ENCODE measurements at places on chromosomes 16 and 17.

- no peak for DNase-seq
Measured at GRCh38 chr17:77210331-77210730, 69.6 kb downstream of the SEC14L1 start.

DNA sequence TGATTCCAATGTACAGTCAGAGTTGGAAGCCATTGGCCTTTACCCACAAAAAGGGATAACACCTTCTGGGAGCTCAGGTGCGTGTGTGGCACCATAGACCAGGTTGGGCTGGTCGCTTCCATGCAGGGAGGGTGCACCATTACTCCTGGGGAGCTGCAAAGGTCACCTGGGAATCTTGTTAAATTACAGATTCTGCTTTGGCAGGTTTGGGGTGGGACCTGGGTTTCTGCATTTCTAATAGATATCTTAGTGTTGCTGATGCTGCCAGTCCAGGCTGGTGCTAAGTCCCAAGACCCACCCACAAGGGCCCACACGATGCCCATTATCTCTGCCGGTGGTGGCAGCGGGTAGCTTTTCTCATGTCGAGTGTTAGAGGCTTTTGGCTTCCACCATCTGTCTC, 148.3 kb upstream of the CACNG5 start:
- DNase-seq = no peak

- DNase-seq = no peak
Measured at GRCh38 chr16:84040823-84041820, 1.5 kb downstream of the SLC38A8 start.

GRCh38 chr17:28968914-28969295, 17.6 kb upstream of the PHF12 start:
- DNase-seq = no peak

GRCh38 chr17:10614536-10615155, 42.5 kb downstream of the MYH3 start:
- no peak for DNase-seq

DNA sequence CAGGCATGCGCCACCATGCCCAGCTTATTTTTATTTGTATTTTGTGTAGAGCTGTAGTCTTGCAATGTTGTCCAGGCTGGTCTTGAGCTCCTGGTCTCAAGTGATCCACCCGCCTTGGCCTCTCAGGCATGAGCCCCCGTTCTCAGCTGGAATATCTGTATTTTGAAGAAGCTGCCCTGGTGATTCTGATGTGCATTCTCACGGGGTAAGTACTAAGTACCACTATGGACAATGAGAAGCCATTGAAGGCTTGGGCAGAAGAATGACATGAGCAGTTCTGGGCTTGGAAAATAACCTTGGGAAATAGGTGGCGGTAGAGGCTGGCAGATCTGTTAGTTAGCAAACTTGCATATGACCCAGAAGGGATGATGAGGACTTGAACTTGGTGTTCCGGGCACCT, 15.6 kb upstream of the NKD1 start:
- no peak for DNase-seq

DNA sequence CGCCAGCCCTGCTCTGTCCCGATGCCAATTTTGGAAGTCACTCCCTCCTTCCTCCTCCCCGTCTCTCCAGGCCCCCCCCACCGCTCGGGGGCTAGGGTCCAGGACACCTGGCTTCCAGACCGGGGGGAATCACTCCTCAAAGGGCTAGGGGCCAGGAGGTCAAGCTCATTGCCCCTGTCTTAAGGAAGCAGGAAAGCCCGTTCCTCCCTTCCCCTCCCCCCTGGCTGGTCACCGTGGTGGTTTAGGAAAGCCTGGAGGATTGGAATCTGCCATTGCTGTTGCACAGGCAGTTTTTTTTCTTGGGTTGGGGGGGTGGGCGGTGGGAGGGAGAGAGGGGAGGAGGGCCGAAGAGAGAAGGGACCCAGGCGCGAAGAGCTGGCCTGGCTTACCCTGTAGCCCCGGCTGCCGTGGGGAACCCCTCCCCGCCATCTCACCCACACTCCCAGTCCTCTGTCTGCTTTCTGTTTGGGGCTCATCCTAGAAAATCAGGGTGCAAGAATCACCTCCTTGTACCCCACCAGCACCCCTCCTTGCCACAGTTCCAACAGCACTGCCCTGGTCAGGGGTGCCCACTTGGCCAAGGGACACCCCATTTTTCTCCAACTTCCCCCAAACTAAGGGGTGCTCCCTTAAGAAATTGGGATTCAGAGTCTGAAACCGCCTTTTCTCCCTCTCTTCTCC, 2.9 kb upstream of the BCL6B start:
- DNase-seq = no peak

- DNase-seq = no peak
Measured at GRCh38 chr17:50508573-50509460, 578 bp downstream of the MYCBPAP start.

GRCh38 chr17:21019976-21020586, 22.7 kb downstream of the USP22 start:
- DNase-seq = no peak

- DNase-seq = no peak
Measured at GRCh38 chr16:10846213-10846998, 27.8 kb upstream of the TVP23A start.

DNA sequence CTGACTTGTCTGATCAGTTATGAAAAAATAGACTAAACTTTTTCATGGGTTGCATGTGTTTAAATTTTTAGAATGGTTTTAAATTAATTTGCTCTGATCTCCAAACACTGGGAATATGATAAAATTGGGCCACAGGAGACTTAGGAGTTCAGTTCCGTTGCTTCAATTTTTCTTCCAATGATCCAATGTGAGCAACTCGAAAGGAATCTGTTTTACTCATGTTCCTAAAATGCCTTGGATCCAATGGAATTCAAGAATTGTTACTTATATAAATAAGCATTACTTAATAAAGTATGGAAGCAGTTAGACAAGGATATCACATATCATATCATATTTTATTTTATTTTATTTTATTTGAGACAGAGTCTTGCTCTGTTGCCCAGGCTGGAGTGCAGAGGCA, 56.0 kb upstream of the NACA2 start:
- DNase-seq = no peak

DNA sequence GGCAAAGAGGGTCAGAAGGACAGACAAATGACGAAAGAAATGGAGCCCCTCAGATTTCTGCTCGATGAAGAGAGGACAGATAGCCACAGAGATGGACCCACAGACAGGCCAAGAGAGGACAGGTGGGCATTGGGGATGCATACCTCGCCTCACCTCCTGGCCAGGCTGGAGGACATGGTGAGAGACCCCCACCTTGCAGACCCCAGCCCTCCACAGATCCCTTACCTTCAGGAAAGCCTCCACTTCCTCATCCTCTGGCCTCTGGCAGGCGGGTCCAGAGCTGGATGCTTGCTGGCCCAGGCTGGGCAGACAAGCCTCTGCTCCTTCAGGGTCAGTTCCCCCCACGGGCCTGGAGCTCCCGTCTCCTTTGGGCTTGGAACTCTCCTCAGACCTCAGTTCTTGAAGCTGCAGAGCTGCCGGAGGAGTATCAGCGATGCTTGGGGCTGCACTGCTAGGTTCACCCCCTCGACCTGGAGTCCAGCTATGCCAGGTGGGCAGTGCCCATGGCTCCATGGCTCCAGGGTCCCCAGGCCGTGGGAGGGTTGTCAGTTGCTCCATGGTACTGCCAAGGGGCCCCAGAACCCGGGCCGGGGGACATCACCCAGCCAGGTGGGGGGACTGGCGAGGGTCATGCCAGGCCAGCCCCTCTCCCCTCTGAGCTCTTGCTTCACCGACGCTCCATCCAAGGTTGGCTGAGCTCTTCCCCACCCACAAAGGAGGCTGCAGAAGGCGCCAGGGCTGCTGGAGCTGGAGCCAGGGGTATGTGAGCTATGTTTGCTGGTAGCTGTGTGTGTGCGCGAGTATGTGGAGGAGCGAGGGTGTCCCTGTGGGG, 1.0 kb downstream of the TSPOAP1 start:
- no peak for DNase-seq

DNA sequence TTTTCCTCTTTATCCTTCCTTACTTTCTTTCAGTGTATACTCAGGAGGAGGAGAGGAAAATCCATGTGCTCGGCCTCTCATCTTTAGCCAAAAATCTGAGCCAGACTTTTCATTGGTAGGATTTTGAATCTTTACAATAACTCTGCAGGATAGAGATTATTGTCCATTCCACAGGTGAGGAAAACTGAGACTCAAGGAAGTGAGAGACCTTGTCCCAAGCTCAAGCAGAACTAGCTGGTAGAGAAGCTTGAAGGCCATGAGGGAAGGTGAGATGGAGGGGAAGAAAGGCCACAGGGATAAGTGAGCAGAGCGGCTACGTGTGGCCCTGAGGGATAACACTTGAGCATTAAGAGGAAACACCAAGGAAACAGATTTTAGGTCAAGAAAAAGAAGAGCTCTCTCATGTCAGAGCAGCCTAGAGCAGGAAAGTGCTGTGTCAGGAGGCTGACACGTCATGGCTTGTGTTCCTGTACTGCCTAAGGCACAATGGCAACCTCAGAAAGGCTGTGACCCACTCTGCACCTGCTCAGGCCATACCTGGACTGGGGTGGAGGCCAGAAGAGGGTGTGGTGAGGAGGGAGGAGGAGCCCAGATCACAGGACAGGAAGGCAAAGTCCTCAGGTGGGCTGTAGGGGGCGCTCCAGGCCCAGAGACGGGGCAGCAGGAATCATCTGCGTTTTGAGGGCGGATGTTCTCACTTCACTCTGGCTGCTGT, 11.9 kb downstream of the MT4 start:
- DNase-seq = peak; percentile 81

DNA sequence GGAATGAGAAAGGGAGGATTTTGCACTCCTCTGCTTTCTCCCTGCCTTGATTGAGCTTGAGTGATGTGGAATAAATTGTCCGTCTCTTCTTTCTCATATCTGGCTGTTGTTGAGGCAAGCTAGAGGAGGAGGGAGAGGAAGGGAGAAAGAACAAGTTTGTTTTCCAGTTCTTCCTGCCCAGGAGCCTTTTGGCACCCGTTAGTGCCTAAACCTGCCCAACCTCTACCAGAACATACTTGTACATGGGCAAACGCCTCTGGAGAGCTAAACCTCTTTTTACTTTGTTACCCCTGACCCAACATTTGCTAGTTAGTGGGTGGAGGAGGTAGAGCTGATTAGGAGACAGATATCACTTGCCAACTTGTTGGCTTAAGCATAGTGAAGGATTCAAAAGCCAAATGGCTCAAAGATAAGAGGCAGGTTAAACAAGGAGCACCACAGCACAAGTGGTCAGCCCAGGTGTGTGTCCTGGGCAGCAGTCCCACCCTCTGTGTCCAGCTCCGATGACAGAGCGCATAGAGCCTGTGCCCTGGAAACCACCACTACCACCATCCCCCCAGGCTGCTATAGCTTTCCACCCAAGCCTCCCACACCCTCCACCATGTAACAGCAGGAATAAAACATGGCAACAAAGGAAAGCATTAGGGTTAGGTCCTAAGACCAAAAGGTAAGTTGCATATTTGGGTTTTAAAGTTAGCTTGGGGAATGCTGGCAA, 6.5 kb downstream of the ODF4 start:
- no peak for DNase-seq

DNA sequence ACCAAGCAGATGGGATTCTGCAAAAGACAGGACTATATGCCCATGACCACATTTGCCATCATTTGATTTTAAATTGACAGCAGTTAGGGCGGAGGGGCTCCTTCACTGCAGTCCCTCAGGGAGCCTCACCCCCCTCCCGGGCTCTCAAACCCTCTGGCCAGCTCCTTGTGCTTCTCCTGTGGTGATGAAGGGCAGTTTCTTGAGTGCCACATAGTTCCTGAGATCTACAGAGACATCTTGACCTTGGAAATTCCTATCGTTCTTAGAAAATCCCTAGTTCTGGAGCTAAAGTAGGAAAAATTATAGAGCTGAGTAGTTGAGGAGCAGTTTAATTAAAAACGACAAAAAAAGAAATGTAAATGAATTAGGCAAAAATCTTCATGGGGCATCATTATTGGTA, 231.5 kb downstream of the CCDC182 start:
- no peak for DNase-seq

DNA sequence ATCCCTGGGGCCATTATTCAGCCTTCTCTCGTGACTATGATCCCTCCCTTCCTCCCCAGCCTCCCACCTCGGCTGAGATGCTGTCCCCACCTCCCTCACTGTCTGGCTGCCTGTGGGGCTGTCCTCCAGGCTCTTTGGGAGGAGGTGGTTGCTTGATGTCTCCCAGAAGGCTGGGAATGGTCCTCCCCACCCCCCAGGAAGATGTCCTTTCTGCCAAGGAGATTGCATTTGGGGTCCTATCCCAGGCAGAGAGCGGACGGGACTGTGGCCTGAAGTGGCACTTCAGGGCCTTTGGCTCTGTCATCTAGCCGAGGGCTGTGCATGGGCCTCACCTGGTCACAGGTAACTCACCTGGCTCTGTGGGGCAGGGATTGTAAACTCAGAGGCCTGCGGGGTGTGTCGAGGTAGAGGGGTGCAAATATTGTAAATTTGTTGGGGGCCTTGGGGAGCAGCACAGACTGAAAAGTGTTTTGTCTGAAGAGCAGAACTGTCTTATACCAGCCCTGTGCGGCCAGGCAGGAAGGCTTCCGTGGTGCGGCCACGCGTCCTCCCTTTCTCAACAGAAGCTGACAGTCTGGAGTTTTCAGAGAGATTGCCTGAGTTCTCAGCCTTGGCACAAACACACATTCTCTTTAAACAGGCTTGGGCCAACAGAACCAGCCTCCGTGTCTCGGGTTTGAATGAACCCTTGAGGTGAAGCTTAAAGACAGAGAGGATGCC, 177.9 kb downstream of the SEC14L1 start:
- DNase-seq = no peak

DNA sequence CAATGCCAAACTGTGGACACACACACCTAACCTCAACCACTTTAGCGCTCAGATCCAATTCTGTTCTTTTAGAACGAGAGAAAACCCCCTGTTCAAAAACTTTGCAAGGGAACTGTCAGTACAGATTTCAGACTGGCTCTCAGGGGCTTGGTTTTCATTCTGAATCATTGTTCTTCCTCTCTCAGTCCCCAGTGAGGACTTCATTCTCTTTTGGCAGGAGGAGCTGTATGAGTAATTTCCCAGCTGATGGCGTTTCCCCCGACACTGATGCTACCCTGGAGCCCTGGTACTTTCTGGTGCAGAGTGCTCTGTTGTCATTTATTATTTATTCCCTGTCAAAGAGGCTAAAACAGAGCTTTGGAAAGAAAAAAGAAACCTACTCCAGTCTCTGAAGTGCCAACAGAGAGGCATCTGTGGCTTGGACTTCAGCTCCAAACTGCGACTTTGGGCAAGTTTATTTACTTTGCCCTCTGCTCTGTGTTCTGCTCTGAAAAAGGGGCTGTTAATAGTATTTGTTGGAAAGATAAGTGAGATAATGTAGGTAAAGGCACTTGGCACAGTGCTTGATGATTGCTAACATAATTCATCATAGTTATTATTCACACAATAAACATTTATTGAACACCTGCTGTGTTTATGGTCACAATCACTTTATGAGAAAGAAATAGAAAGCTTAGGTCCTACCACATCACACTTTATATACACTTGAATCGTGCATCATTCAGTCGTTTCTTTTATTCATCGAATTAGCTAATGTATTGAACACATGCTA, 28.3 kb downstream of the ETV4 start:
- DNase-seq = no peak

Data from stimulated activated CD4-positive, alpha-beta T cell treated with anti-CD3 and anti-CD28 coated beads, Interleukin-1b, Interleukin-23, amount 100 ng/mL, for 24 hours (primary cell).